ENCODE measurements at places on chromosomes 16 and 17.

DNA sequence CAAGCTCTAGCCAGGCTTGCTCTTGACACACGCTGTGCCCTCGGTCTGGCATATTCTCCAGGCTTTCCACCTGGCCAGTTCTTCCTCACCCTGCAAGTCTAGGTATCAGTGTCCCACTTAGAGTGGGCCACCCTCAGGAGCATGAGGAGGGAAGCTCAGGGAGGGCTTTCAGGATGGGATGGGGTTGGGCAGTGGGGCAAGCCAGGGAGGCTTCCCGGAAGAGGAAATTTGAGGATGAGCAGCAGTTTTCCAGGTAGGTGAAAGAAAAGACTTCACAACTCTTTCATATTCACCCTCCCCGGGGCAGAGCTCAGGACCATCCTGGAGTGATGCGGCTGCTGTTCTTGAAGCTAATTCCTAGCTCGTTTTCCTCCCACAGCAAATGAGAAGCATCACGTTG lies 14.5 kb upstream of the LDHD start:
- no peak for DNase-seq

- no peak for DNase-seq
Observed at GRCh38 chr16:87144232-87144631, 173.0 kb downstream of the C16orf95 start.

DNA sequence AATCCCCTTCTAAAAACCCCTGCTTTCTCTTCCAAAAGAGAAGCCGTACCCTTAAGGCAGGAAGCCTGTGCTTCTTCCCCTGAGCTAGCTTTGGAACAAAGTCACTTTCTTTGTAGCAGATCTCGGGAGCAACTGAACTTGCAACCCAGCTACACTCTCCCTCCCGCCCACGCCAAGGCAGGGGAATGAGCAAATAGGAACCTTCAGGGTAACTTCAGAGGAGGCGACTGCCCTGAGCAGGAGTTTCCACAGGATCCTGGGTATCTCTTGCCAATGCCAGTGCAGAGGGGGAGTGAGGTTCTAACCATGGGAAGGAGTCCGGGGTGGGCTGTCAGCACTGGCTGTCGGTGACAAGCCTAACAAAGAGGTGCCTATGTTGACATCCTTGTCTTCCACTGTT lies 5.9 kb upstream of the PIRT start:
- peak; percentile 6 for DNase-seq

DNA sequence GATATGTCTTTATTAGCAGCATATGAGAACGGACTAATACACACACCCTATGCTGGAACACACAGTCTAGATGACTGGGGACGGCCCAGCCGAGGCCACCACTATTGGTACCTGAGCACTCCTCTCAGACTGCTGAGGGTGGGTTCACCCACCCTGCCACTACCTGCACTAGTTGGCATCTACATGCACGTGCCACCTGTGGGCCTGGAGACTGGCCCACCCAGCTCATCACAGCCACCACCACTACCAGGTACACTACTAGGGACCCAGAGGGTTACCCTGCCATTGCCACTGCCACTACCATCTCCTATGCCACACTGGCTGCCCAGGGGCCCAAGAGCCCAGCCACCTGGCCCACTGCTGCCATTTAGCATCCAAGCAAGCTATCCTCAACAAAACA lies 32.5 kb downstream of the MEAK7 start:
- no peak for DNase-seq

DNA sequence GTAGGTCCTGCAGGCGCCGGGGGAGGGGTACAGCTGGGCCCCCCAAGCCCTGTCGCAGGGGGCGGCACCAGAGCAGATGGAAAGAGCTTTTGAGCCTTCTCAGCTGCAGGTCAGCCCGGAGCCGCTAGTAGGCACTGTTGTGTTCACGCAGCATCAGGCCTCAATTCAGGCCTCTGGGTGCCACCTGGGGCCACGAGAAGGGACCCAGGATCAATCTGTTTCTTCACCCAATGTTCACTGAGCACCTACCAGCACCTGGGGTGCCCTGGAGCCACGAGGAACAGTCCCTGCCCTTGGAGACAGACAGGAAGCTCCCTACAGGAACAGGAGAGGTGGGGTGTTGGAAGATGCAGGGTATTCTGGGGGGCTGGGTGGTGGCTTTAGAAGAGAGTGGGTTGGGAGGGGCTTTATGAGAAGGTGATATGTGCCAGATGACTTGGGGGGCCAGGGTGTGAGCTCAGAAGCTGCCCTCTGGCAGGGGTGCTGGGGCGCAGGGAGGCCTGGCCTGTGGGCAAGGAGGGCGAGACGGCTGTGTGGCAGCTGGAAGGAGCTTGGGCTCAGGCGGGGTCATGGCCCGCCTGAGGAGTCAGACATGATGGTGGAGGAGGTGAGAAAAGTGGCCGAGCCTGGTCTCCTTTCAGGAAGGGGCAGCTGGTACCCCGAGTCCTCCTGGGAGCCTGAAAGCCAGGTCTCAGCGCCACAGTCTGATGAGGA lies 121.9 kb upstream of the GSE1 start:
- no peak for DNase-seq

DNA sequence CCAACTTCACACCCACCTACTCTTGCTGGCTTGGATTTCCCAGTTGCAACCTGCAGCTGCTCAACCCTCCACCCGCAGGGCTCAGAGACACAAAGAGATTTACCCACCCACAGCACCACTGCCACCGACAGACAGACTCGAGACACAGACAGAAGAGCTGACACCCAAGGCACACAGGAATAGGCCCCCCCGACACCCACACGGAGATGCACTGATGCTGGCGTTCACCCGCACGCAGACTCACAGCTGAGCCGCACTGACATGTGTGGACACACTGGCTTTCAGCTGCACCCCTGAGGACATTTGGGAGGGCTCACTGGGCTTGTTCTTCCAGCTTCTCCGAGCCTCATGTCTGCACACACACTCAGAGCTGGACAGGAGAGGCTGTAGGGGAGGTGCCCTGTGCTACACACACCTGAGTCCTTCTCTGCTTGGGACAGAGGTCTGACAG lies 8.2 kb downstream of the STX1B start:
- DNase-seq, result no peak

GRCh38 chr17:81295676-81296381 lies 722 bp upstream of the SLC38A10 start:
- no peak for DNase-seq
